ENCODE measurements at places on chromosomes 5 and 9.
A peak's percentile ranks its signal among the peaks of the same experiment; 100 is the strongest.

GRCh38 chr5:172772112-172772906, 1.3 kb upstream of the DUSP1 start:
- DNase-seq = peak; percentile 95
- peak overlapping the region; percentile 83 for H3K4me3 ChIP-seq
- peak overlapping the region; percentile 100 for H3K27ac ChIP-seq
- peaks cover 22% of the 10 kb centered on the region for H3K36me3 ChIP-seq
- H3K4me1 ChIP-seq = peaks cover 61% of the 10 kb centered on the region

DNA sequence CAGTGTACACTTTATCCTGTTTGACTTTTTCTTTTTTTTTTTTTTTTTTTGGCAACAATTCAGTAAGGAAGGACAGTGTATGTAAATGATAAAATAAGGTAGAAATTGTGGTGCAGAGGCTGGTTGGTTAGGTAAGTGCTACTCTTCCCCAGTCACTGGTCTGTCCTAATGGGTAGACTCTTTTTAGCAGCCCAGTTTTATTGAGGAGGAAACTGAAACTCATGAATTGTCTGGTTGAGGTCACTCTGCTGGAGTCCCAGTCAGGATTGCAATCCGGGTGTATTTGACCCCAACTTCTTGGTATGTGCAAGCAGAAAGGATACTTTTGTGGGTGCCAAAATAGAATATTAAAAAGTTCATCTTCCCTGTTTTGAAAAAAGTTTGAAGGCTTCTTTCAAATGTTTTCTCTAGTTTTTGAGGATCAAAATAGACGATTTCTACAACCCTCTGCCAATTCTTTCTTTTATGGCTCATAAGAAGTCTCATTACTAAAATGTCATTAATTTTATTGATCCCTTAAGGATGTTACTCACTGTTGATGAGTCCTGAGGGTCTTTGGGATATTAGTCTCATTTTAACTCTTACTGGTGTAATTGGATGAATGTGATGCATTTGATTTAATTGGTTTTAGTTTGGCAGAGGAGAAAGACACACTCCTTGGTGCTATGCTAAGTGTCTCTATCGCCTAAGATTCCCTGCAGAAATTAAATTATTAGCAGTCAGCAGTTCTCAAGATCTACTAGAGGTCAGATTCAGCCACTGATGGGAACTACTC, 171.9 kb downstream of the KDM4C start:
- no peak overlapping the region for H3K27ac ChIP-seq
- no peak overlapping the region for H3K4me3 ChIP-seq
- no peaks in the 10 kb centered on the region for H3K27me3 ChIP-seq
- no peaks in the 10 kb centered on the region for H3K4me1 ChIP-seq

DNA sequence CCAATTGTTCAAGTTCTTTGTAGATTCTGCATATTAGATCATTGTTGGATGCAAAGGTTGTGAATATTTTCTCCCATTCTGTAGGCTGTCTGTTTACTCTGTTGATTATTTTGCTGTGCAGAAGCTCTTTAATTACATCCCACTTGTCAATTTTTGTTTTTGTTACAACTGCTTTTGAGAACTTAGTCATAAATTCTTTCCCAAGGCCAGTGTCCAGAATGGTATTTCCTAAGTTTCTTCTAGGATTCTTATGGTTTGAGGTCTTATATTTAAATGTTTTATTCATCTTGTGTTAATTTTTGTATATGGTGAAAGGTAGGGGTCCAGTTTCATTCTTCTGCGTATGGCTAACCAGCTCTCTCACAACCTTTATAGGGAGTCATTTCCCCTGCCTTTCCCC, 116.5 kb downstream of the CPLANE1 start:
- no peak for DNase-seq
- H3K27ac ChIP-seq = no peak overlapping the region
- no peaks in the 10 kb centered on the region for H3K36me3 ChIP-seq
- no peaks in the 10 kb centered on the region for H3K27me3 ChIP-seq

DNA sequence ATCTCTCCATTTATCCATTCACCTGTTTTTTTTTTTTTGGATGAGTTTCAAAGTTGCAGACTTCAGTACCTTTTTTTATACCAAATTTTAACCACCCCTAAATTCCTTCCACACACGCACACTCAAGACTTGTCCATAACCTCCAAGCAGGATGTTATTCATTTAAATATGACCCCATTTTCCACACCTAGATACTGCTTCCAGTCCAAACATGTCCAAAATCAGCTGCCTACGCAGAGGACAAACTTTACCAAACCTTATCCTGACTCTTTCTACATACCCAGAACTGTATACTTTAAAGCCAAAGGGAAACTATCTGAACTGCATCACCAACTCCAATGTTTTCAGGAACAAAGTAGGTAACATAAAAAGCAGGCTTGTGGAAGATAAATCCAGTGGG, 36.0 kb upstream of the FYB1 start:
- H3K36me3 ChIP-seq = no peaks in the 10 kb centered on the region
- no peaks in the 10 kb centered on the region for H3K27me3 ChIP-seq
- DNase-seq = no peak
- H3K27ac ChIP-seq = no peak overlapping the region

DNA sequence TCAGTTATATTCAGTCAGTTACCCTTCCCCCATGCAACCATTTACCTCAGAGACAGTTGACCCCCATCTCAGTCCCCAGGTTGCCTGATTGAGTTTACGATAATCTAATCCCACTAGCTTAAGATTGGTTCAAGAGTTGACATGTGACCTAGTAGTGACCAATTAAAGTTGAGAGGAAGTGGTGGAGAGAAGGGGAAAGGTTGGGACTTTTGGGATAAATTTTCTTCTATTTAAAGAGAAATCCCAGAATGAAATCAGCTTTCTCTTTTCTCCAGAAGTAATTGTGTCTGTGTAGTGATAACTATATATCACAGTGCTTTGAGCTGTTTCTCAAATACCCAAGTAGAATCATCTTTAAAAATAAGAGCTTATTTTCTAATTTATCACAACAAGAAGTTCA, 396.7 kb upstream of the CLINT1 start:
- H3K36me3 ChIP-seq = no peaks in the 10 kb centered on the region
- no peaks in the 10 kb centered on the region for H3K27me3 ChIP-seq
- H3K4me3 ChIP-seq = no peak overlapping the region
- DNase-seq = no peak
- no peak overlapping the region for H3K27ac ChIP-seq

DNA sequence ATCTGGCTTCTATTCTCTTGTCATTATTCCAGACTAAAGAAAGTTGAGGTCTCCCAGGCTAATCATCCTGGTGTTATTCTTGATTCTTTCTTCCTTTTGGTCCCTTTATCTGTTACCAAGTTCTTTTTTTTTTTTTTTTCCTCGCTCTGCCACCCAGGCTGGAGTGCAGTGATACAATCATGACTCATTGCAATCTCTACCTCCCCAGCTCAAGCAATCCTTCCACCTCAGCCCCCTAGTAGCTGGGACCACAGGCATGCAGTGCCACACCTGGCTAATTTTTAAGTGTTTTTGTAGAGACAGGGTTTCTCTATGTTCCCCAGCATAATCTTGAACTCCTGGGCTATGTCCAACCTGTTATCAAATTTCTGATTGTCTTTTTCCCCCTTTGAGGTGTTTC, 126.6 kb upstream of the DHFR start:
- no peaks in the 10 kb centered on the region for H3K36me3 ChIP-seq
- no peak for DNase-seq
- H3K4me1 ChIP-seq = no peaks in the 10 kb centered on the region
- no peaks in the 10 kb centered on the region for H3K27me3 ChIP-seq
- H3K27ac ChIP-seq = no peak overlapping the region
- H3K4me3 ChIP-seq = no peak overlapping the region

DNA sequence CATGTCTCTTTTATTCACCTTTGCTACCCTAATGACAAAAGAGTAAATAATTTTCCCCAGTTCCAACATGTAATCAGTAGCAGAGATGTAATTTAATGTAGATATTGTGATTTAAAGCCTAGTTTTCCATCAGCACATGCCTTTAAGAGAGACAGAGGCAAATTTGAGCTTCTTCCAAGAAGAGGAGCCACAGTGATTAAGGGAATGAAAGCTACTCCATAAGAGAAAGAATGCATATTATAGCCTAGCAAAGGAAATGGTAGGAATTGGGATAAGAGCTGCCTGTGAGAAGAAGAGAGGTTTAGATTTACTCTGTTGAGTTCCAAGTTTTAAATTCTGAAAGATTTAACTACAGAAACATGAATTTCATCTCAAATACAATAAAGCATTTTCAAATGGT, 591.0 kb upstream of the DMAC1 start:
- no peak for DNase-seq
- no peak overlapping the region for H3K4me3 ChIP-seq
- H3K27me3 ChIP-seq = no peaks in the 10 kb centered on the region
- H3K36me3 ChIP-seq = no peaks in the 10 kb centered on the region
- no peak overlapping the region for H3K27ac ChIP-seq
- H3K4me1 ChIP-seq = no peaks in the 10 kb centered on the region

DNA sequence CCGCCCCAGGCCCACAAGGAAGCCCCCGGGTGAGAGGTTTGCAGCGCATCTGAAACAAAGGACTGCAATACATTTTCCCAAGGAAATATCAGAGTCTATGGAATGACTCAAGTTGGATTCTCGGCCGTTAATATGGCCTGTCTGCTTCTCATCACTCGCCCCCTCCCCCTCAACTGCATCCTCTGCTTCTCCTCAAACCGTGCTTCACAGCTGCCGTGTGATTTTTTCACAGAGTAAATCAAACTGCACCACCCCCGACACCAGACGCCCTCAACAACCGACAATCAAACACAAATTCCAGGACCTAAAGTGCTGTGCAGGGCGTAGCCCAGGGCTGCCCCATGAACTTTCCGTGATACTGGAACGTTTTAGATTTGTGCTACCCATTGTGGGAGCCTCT, 176.9 kb downstream of the ROR2 start:
- H3K27ac ChIP-seq = no peak overlapping the region
- H3K4me3 ChIP-seq = no peak overlapping the region
- DNase-seq = no peak
- H3K36me3 ChIP-seq = no peaks in the 10 kb centered on the region

DNA sequence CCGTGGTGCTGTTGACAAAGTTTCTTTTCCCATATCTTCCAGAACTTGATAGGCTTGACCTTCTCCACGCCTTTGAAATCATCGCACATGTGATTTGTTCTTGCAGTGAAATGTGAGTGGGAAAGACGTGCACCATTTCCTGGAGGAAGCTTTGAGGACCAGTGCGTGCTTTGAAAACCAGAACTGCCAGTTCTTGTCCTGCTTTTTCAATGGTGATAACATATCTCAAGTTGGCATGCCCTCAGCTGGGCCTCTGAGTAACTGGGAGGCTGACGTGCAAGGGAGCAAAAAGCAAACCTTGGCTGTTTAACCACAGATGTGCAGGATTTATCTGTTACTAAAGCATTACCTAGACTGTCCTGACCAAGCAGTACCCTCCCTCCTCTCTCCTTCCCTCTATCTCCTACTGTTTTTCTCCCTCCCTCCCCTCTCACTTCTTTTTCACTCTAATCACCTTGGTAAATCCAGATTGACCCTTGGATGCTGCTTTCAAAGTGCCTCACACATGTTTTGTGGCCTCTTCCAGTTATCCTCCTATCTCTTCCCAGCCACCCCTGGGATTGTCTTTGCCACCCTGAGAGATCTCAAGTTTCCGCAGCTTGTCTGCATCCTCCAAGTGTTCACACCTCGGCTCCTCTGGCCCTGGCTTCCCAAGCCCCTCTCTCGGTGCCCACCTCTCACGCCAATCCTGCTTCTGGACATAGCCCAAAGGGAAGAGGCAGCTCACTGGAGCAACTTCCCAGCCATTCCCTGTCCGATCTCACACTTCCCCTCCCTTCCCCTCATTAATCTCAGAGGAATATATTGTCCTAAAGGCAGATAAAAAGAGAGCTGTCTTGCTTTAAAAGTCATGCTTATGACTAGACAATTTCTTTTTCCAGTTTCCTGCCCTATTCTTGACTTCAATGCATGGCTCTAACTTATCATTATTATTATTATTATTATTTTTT, 198.3 kb downstream of the ERCC6L2 start:
- H3K27me3 ChIP-seq = no peaks in the 10 kb centered on the region
- H3K27ac ChIP-seq = no peak overlapping the region
- H3K4me1 ChIP-seq = no peaks in the 10 kb centered on the region
- no peaks in the 10 kb centered on the region for H3K36me3 ChIP-seq
- H3K4me3 ChIP-seq = no peak overlapping the region
- DNase-seq = no peak

DNA sequence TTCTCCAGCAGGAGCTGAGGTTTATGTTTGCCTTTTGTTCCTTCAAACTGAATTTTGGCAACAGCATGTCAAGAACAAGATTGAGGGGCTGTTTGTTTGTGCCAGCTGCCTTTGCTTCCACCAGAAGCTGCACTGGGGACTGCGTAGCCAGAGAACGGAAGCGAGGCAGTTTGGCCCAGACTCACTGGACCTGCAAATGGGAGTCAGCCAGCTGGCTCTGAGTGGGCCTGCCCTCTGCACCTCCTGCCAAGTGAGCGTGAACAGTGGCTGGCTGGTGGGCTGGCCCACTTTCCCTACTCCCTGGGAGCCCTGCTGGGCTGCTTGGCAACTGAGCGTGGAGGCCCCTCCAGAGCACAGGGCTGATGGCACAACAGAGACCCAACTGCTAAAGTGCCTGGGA, 111.6 kb downstream of the GALNT10 start:
- DNase-seq = no peak
- H3K27ac ChIP-seq = no peak overlapping the region
- H3K4me3 ChIP-seq = no peak overlapping the region
- peaks cover 7% of the 10 kb centered on the region for H3K36me3 ChIP-seq
- no peaks in the 10 kb centered on the region for H3K4me1 ChIP-seq

DNA sequence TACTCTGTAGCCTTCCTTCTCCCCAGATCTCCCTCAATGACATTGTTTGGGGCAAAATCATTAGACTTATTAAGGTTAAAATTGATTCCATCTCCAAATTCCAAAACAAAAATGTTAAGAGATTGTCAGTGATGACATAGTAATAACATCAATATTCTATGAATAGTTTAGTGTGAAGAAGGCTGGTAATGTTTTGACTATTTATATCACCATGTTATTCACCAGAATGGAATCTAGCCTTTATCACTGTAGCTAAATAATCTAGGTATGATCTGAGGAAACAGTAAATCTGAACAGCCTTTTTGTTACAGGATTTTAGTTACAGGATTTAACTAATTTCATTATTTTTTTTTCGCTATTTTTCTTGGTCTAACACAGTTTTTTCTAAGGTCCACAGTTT, 929 bp upstream of the PLPP6 start:
- H3K4me3 ChIP-seq = no peak overlapping the region
- H3K27me3 ChIP-seq = no peaks in the 10 kb centered on the region
- H3K27ac ChIP-seq = peak overlapping the region; percentile 67
- no peak for DNase-seq

GRCh38 chr5:109590799-109591198, 98.9 kb upstream of the MAN2A1 start:
- no peak overlapping the region for H3K4me3 ChIP-seq
- H3K27ac ChIP-seq = no peak overlapping the region
- no peaks in the 10 kb centered on the region for H3K27me3 ChIP-seq
- no peaks in the 10 kb centered on the region for H3K4me1 ChIP-seq
- no peaks in the 10 kb centered on the region for H3K36me3 ChIP-seq
- no peak for DNase-seq

- H3K27ac ChIP-seq = no peak overlapping the region
- peaks cover 14% of the 10 kb centered on the region for H3K4me1 ChIP-seq
- DNase-seq = no peak
These were observed 3.6 kb downstream of the NKX2-5 start for GRCh38 chr5:173231381-173231766.

GRCh38 chr9:122239722-122240121, 11.0 kb upstream of the LHX6 start:
- no peak for DNase-seq
- H3K27me3 ChIP-seq = no peaks in the 10 kb centered on the region
- H3K4me1 ChIP-seq = no peaks in the 10 kb centered on the region
- no peak overlapping the region for H3K4me3 ChIP-seq
- H3K27ac ChIP-seq = no peak overlapping the region
- H3K36me3 ChIP-seq = peaks cover 24% of the 10 kb centered on the region
